ENCODE measurements at places on chromosomes 16 and 17. TPM values are rescaled to one million over a fixed set of nuclear protein-coding genes. Genes with fewer than 3 reads are reported as not detected.

DNA sequence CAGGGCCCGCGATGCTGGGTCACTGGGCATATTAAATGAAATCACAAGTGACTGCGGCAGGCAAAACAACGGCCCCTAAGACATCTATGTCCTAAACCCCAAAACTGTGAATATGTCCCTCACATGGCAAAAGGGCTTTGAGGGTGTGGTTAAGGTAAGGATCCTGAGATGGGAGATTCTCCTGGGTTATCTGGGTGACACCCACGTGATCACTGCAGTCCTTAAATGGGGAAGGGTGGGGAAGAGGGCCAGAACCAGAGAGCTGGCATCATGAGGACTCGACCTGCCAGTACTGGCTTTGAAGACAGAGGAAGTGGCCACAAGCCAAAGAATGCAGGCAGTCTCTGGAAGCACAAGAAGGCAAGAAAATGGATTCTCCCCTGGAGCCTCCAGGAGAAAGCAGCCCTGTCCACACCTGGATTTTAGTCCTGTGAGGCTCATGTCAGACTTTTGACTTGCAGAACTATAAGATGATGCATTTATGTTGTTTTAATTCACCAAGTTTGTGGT is 12.5 kb downstream of the COTL1 start:
- DNase-seq = no peak

GRCh38 chr16:83806731-83807130 is 1.0 kb upstream of the HSBP1 start:
- DNase-seq = no peak

DNA sequence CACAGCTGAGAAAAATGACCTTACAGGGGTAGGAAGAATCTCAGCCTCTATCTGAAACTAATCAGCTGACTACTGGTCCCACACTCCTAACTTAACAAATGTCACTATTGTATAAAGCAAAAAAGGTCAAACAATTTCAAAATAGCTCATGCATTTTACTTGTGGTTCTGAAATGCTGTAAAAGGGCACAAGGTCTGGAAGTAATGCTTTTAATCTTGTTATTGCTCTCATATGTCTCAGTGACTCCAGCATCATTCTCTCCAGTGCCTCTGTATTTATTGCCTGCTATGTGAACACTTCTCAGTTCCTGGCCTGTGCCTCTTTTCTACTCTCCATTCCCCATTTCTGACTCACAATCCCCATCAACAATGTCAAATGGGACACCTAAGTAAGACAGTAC is 937.7 kb downstream of the CDH11 start:
- DNase-seq = no peak

Gene HIGD1B
- total RNA-seq = not detected

Measured in K562 (cell line).